GM03348 (cell line): ENCODE measurements at places on chromosomes 2 and 18.

- no peak for DNase-seq
These were observed 144.7 kb upstream of the STK17B start for GRCh38 chr2:196316050-196316430.

DNA sequence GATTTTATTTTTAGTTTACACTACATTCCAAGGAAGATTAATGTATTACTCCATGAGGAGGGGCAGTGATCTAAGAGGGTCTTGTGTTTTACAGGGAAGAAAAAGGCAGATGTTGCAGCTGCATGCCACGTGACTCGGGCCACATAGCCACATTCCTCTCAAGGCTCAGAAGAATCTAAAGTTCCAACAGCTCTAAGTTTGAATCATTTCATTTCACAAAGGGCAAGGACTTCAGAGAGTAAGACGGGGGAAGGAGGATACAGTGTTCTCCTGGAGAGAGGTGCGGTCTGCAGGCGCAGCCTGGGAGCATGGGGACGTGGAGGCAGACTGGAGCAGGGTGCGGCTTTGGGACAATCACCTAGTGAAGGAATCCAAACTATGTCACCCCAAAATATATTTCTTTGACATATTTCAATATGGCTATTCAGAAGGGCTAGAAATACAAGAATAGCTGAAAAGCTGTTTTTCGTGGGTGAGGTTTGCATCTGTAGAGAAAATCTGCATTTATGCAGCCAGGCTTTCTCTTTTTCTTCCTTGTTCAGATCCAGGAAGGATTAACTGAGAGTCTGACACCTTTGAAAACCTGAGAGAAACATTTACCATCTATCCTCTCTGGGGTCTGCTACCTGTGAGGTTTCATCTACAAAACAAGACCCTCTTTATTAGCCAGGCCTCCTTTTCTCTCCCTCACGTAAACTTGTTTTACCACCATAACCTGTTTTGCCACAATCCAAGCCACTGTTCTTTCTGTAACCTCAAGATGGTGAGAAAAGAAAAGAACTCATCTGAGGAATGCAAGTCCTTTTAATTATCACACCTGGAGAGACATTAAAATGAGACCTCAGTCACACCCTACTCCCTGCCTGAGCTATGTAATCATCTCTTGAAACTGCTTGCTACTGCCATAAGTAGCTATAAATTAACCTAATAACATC is 165.1 kb upstream of the NDUFV2 start:
- DNase-seq: peak; percentile 24

GRCh38 chr2:181396256-181397123 is 60.7 kb upstream of the ITGA4 start:
- peak; percentile 25 for DNase-seq

DNA sequence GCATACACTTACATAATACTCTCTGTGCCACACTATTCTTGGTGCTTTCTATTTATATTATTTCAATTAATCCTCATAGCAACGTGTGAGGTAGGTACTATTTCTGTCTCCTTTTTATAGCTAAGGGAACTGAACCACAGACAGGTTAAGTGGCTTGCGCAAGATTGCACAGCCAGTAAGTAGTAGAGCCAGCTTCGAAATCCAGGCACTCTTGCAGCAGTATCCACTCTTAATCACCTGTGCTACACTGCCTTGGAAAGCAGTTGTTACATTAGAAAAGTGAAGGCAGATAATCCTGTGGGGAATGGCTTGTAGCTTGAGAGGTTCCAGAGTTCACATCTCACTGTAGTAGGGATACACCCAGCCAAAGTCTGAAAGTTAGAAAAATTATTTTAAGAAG is 198.3 kb downstream of the LDLRAD4 start:
- no peak for DNase-seq

- DNase-seq: no peak
These were observed 110.9 kb upstream of the FAM98A start for GRCh38 chr2:33709951-33710350.

GRCh38 chr2:22947741-22948140 is 437.2 kb upstream of the KLHL29 start:
- DNase-seq: no peak

- no peak for DNase-seq
These were observed 187.1 kb downstream of the ZBTB7C start for GRCh38 chr18:48222118-48222517.

- DNase-seq: peak; percentile 37
These were observed 10.2 kb downstream of the C18orf32 start for GRCh38 chr18:49476664-49477411.

DNA sequence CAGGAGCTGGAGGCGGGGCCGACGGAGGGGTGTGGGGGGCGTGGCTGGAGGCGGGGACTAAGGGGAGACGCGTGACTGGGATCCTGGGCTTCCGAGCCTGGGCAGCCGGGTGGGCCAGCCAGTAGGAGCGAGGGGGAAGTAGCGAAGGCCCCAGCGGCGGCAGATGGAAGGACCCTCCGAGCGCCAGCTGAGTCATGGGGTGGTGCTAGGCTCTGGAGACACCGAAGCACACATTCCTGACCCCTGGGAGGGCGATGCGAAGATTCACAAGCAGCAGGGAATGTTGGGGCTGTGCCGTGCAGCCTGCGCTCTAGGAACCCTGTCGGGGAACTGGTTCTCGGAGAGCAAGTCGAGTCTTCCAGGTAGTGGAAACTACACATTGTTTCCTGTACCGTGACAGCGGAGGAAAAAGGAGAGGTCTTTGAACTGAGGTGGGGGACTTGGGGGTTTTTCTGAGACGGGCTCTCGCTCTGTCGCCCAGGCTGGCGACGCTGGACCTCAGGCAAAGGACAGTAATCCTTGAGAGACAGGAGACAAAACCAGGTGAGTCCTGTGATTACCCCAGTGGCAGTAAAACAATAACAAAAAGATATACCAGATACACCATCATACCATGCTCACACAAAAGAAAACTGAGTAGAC is 650 bp upstream of the AFG3L2 start:
- no peak for DNase-seq

- peak; percentile 81 for DNase-seq
These were observed 121.2 kb downstream of the ZNF521 start for GRCh38 chr18:25230658-25231326.
